Caco-2 (cell line): ENCODE measurements at places on chromosomes 2 and 18.

GRCh38 chr2:240499309-240500301 lies 58.2 kb downstream of the ANKMY1 start:
- H3K27me3 ChIP-seq: no peaks in the 10 kb centered on the region
- no peaks in the 10 kb centered on the region for H3K4me1 ChIP-seq
- peak; percentile 21 for DNase-seq
- no peak overlapping the region for H3K4me3 ChIP-seq

- no peak overlapping the region for H3K4me3 ChIP-seq
- H3K36me3 ChIP-seq: no peaks in the 10 kb centered on the region
- H3K27me3 ChIP-seq: peaks cover 8% of the 10 kb centered on the region
- no peaks in the 10 kb centered on the region for H3K4me1 ChIP-seq
- DNase-seq: no peak
- no peak overlapping the region for H3K27ac ChIP-seq
Measured at GRCh38 chr2:85746321-85747004, 7.3 kb upstream of the ATOH8 start.

- H3K4me3 ChIP-seq: no peak overlapping the region
- no peak overlapping the region for H3K27ac ChIP-seq
- no peaks in the 10 kb centered on the region for H3K4me1 ChIP-seq
- H3K36me3 ChIP-seq: no peaks in the 10 kb centered on the region
Measured at GRCh38 chr2:144120487-144120886, 399.4 kb downstream of the ZEB2 start.

DNA sequence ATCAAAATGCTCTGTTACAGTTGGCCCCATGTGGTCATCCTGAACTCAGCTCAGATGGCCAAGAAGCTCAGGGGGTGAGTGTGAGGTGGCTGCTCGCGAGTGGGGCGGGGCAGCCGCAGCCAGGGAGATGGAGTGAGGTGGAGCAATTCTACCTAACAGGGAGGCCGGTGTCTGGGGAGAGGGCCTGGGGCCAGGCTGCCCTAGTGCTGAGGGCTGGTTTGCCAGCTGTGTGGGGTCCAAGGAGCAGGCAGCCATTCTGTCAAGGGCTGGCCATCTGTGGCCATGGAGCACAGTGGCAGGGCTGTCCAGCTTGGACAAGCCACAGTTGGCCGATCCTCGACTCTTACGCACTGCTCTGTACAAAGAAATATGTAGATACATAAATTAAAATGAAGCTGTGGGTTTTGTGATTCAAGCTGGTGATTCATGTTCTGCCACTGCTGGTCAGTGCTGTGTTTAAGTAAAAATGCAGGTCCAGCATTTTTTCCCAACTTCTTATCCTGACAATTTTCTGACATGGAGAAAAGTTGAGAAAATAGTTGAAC lies 82.1 kb downstream of the HS6ST1 start:
- no peak overlapping the region for H3K27ac ChIP-seq
- no peak overlapping the region for H3K4me3 ChIP-seq
- no peaks in the 10 kb centered on the region for H3K27me3 ChIP-seq
- H3K4me1 ChIP-seq: no peaks in the 10 kb centered on the region

GRCh38 chr2:70367722-70368323 lies 66.0 kb upstream of the FAM136A start:
- no peak overlapping the region for H3K4me3 ChIP-seq
- DNase-seq: no peak
- no peaks in the 10 kb centered on the region; the same call in 1 of the 2 replicates for H3K27me3 ChIP-seq
- no peaks in the 10 kb centered on the region for H3K4me1 ChIP-seq
- H3K27ac ChIP-seq: no peak overlapping the region

DNA sequence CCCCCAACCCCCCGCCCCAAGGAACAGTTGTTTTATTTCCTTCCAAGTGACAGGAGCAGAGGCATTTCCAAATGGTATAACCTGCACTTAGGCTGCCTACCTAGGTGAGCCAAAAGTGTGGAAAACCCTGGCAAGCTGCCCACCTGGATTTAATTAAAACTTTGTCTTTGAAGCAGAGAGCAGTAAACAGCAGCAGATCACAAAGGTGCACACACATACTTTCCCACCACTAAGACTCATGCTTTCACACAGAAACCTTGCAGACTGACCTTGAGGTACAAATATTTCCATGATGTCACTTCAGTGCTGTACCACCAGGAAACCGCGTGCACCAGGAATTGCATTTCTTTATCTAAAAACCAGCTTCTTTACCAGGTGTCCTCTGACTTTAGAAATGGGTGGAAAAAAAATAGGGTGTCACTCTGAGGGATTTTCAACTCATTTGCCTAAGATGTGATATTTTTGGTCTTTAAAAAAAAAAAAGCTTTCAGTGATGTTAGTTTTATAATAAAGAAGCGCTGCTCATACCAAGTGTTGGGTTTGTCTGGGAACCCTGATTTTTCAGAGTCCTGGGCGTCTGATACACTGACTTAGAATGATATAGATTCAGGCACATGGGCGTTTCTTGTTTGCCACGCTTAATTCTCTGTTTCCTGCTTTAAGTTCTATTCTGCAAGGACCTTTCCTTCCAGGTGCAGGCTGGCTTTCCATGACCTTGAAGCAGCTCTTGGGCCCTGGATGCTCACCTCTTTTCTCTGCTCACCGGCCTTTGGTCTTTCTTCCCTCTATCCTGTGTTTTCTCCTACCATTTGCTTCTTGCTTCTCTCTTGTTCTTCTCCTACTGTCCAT lies 70.7 kb upstream of the BCL2L11 start:
- H3K27ac ChIP-seq: peak overlapping the region; percentile 49
- peaks cover 11% of the 10 kb centered on the region for H3K4me1 ChIP-seq
- H3K4me3 ChIP-seq: no peak overlapping the region
